Hepatocyte (in vitro differentiated cells): ENCODE measurements at places on chromosomes 4 and X. TPM values are rescaled to one million over a fixed set of nuclear protein-coding genes. Genes with fewer than 3 reads are reported as not detected.

The TKTL1 gene
- not detected in 2 replicates for total RNA-seq

The NRK gene
- 9.1 and 12.0 TPM in 2 replicates for total RNA-seq

The SRD5A3 gene
- total RNA-seq: 32.4 and 37.5 TPM in 2 replicates

The GYPE gene
- total RNA-seq: not detected in 2 replicates

The TEX13A gene
- total RNA-seq: not detected in 2 replicates

The C4orf36 gene
- total RNA-seq: 1.2 and 1.3 TPM in 2 replicates

The PAGE1 gene
- not detected in 2 replicates for total RNA-seq

The CXCL10 gene
- total RNA-seq: 2.8 and 3.7 TPM in 2 replicates

The TSPAN7 gene
- 12.3 and 12.4 TPM in 2 replicates for total RNA-seq

The NAA11 gene
- not detected in 2 replicates for total RNA-seq

The PAK3 gene
- total RNA-seq: 1.2 and 2.4 TPM in 2 replicates

The DACH2 gene
- total RNA-seq: 0.67 and 0.80 TPM in 2 replicates

The BTC gene
- 1.7 and 2.5 TPM in 2 replicates for total RNA-seq

The APOOL gene
- total RNA-seq: 22.0 and 23.7 TPM in 2 replicates

GRCh38 chr4:28427306-28428085 is 1566.9 kb downstream of the STIM2 start:
- no peak for DNase-seq

GRCh38 chr4:101136373-101137370 is 210.7 kb downstream of the PPP3CA start:
- no peak for DNase-seq

DNA sequence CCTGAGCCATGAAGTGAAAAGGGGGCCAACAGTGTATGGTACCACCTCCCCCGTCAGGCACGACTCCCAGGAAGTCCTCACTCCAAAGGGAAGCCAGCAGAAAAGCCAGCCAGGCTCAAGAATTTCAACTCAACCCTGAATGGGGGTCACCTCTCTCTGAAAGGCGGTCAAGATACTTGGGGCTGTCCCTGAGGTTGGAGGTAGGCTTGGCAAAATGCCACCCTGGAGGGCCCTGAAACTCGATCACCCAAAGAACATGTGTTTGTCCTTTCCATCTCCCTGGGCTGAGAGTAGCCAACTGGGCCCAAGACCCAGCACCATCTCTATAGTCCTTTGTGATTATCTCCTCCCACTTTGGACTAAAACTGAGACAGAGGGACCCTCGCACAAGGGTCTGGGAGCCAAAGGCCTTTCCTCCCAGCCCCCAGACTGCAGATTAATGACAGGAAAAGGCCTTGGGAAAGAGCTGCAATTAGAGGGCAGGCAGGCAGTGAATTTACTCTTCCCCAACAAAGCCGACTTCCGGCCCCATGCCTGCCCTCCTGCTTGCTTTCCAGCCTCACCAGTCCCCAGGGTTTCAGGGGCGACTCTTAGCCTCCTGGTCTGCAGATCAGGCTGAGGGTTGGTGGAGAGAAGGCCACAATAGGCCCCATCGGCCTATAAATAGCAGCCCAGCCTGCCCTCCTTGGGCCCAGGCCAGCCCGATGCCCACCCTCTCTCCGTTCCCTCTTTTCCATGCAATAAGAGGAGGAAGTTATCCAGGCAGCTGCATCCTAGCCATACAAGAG is 5.6 kb downstream of the SASH3 start:
- DNase-seq: no peak

- DNase-seq: no peak
These were observed 446.5 kb downstream of the SPRY1 start for GRCh38 chr4:123843137-123843536.

DNA sequence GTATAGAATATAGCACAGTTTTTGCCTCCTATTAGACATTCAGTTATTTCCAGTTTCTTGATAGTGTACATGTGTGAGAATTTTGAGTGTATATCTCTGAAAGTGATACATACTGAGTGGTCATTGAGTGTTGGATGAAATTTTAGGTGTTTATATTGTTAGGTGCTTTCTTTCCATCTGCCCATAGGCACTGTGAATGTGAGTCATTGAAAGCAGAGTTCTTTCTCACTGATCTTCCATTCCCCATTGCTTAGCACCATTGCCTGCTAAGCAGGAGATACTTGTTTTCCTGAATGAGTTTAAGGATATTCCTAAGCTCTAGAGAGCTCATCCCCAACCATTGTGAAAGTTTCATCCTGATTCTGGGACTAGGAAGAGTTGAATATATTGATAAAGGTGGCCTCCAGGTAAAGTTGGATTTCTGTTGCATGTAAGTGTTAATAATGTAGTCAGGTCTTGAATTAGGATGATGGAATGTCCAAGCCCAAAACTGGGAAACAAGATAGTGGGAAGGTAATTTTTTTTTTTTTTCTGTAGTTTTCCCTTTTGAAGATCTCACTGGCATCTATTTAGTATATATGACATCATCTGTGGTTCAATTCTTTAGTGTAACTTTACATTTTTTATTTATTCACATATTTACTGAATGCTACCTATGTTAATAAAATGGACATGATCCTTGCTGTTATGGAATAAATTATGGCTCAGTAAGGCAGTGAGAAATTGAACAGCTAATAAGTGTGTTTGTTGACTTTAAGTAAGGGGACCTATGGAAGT is 22.1 kb downstream of the UBE2K start:
- no peak for DNase-seq

- no peak for DNase-seq
These were observed 877.8 kb downstream of the FAM133A start for GRCh38 chrX:94551831-94552230.

GRCh38 chr4:145281951-145282350 is 101.6 kb upstream of the OTUD4 start:
- DNase-seq: no peak

- DNase-seq: peak; percentile 50
These were observed 13.4 kb downstream of the LEF1 start for GRCh38 chr4:108155373-108155772.

GRCh38 chrX:25941087-25941486 is 197.1 kb upstream of the MAGEB18 start:
- DNase-seq: no peak

DNA sequence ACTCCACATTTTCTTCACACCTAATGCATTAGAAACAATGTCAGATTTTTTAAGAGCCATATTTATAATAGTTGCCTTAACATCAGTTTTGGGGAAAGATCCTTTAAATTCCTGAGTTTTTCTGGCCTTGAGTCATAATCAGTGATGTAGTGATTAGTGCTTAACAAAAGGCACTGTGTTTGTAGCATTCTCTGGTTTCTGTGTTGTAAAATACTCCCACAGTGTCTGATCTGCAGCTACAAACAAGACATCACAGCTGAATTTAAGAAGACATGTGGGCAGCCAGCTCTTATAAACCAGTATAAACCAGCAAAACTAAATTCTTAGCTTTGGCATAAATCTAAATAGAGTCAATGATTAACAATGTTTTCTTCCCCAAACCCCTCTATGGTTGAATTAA is 233.8 kb downstream of the FSTL5 start:
- DNase-seq: no peak

GRCh38 chr4:6974138-6974848 is 64.7 kb downstream of the TBC1D14 start:
- peak; percentile 90 for DNase-seq

DNA sequence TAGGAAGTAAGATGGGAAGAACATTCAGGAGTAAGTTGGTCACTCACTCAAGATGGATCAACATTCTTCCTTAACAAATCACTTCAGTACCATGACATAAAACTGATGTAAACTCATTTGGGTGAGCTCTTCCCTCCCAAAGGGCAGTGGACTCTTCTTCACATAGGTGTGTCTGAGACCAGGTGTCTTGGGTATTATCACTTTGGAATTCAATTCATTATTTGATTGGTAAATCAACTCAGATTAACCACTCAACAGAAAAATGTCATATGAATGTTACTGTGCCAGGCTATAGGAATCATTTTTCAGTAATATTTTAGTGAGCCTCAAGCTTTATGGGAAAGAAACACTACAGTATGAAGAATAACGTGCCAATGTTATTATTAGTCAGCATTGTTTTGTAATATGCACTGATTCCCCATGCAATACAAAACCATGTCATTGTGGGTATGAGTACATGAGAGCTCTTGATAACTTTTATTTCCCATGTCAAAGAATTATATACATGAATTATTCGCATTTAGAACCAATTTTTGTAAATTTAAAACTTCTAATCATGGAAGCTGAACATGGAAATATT is 58.6 kb upstream of the ETNPPL start:
- DNase-seq: no peak

DNA sequence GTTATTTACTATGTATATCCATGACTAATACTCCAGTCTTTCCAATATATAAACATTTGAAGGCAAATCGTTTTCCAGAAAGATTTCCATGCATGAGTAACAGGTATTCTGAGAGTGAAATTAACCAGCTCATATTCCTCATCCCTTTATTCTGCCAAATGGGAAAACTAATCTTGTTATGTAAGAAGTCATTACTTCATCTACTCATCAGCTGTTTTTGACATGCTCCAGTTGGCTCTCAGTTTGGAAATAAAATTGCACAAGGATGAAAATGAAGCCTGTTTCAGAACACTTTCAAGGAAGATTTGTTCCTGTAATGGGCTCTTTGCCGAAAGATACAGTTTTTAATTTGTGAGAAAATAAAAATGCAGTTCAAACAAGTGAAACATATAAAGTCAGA is 121.9 kb downstream of the KCTD8 start:
- no peak for DNase-seq

GRCh38 chr4:2714061-2714770 is 41.9 kb downstream of the TNIP2 start:
- no peak for DNase-seq

- no peak for DNase-seq
These were observed 4.0 kb downstream of the DCLK2 start for GRCh38 chr4:150082241-150082640.

DNA sequence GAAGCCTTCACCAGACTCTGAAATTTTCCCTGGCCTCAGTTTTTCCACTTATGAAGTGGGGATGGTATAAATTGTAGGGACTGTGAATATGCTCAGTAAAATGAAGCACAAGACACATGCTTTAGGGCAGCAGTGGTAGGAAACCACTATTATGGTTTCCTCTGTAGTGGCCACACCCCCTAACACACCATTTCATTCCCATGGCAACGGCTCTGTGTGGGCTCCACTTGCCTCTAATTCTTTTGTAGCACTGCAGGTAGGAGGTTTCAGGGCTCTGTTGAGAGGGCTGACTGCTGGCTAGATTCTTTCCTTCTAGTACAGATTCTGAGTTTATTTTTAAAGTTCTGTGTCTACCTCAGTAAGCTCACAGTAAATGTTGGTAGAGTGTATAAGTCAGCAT is 3.5 kb upstream of the VMA21 start:
- DNase-seq: no peak

DNA sequence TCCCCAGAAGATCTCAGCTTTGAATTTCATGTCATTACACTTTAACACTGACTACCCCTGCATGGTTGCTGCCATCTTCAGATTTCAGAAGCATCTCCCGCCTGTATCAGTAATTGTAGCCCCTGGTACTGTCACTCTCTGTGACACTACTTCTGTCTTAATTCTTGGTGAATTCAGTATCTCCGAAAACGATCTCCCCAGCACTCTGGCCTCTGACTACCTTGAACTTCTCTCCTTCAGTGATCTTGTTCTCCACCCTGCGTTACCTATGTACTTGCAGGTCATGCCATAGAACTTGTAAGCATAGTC is 53.8 kb upstream of the ABCG2 start:
- no peak for DNase-seq

DNA sequence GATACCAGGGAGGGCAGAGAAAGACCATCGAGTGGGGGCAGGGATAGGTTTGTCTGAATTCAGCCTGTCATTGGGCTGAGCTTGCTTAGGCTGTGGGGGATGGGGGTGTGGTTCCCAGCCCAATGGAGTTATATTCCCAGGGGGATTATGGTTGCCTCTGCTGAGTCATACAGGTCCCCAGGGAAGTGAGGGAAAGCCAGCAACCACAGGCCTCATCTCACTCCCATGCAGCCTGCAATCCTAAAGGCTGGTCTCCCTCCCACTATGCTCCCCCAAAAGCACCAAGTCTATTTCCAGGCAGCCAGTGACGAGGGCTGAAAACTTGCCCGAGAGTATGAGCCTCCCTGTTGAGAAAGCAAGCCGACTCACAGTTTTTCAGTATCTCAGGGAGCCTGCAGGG is 39.3 kb downstream of the AFM start:
- DNase-seq: peak; percentile 12

- no peak for DNase-seq
These were observed 266.8 kb upstream of the PUDP start for GRCh38 chrX:7414753-7415152.
